Renal cortical epithelial cell (primary cell): ENCODE measurements at places on chromosomes 6 and 20. TPM values are rescaled to one million over a fixed set of nuclear protein-coding genes. Genes with fewer than 3 reads are reported as not detected.

GTSF1L gene
- not detected in 2 replicates for total RNA-seq

KCNQ5 gene
- under 0.01 and 0.35 TPM in 2 replicates for total RNA-seq

GRM1 gene
- 0.10 TPM in 1 of 2 replicates, not detected in the other for total RNA-seq

GNMT gene
- total RNA-seq: 0.20 TPM in 1 of 2 replicates, not detected in the other

- DNase-seq: peak; percentile 96
Measured at GRCh38 chr6:35601331-35602132, 87.2 kb downstream of the FKBP5 start.

DNA sequence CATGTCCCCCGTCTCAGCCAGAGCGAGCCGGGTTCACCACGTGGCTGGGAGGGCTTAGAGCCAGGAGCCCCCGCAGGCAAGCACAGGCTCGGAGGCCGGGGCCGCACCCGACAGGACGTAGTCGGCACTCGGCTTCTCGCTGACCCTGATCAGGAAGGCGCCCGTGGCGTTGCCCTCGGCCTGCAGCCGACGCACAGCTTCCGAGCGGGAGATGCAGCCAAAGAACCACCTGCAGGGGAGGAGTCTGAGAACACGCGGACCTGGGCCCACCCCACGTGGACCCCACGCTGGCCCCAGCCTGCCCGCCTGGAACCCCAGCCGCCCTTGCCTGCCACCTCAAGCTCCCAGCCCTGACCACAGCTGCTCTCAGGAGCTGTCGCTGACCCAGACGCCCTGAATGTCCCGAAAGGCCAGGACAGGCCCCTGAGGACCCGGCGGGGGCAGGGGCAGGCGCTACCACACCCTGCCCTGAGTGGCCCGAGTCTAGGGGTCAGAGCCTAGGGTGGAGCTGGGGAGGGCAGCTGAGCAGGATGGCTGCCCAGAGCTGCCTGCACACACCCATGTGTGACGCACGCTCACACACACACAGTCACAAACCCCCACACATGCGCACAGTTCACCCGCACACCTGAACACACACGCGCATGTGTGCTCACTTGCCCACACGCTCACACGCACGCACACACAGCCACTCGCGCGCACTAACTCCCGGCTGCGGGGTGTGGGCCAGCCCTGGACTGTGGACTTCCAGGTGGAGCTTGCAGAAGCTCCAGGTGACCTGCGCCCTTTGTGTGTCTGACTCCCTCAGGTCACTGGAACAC lies 2.1 kb downstream of the PTK6 start:
- no peak for DNase-seq

DNA sequence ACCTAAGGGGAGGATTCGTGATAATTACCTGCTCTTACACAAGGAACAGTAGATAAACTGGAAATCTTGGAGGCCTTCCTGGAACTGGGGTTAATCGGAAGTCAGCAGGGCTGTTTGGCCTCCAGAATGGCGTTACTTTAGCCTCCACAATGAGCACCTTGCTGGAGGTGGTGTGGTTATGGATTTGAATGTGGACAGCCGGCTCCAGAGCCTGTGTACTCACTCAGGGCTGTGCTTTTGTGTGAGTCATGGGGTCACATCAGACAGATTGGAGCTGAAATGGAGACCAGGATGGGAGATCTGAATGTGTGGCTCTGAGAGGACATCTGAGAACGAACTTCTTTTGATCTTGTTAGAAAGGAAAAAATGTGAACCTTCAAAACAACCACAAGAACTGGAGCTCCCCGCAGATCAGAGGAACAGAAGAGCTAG lies 30.4 kb downstream of the IGF2R start:
- DNase-seq: no peak

- no peak for DNase-seq
Measured at GRCh38 chr6:111888928-111889695, 15.9 kb upstream of the FYN start.

DNA sequence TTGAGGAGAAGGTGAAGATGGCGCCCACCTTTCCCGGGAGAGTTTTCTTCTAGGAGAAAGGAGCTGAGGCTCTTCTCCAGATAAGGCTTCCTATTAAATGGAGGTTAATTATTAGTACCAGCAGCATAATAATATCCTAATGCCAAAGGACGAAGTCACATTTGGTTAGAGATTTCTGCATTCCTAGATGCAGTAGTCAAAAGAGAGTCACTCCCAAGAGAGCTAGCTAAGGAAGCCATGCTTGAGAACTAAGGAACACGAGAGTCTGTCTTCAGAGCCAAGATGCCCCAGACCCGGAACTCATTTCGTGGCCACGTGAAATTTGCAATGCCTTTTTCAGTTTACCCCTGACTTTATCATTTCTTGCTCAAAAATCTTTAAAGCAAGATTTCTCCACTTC lies 132.7 kb downstream of the TSHZ2 start:
- DNase-seq: peak; percentile 43

DNA sequence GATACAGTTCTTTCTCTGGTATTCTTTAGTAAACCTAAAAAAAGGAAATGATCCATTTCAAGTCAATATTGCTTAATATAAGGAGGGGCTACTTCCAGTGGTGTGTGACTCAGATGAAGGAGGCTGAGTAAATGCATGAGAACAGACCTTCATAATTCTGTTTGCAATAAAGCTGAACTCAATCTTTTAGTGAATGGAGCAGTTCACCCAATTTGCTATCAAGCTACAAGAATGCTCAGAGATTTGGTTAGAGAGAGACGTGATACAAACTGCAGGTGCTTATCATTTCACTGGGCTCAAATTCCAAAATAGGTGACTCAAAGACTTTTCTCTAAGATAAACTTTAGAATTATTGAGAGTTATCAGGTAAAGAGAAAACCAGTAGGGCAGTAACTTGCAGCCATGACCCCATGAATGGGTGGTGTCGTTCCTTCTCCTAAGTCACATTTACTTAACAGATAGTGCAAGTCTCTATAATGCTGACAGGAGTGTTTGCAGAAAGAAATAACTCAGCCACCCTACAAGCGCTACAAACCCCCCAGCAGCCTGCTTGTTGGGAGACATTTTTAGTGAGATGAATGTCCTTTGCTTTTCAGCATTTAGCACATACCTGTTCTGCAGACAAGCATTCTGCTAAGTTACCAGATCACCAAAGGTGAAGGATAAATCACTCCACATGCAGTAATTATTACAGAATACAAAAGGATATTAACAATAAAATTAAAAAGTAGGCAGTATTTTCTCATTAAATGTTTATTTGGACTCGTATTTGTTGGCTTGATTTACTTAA lies 16.4 kb upstream of the BLOC1S5 start:
- peak; percentile 93 for DNase-seq

- DNase-seq: no peak
Measured at GRCh38 chr6:53335224-53335994, 13.3 kb downstream of the ELOVL5 start.
